Caki2 (cell line): ENCODE measurements at places on chromosomes 6 and 20. TPM values are rescaled to one million over a fixed set of nuclear protein-coding genes. Genes with fewer than 3 reads are reported as not detected.

- no peak for DNase-seq
Measured at GRCh38 chr6:141265756-141266623, 866.7 kb upstream of the GJE1 start.

- no peak for DNase-seq
Measured at GRCh38 chr6:72930556-72931132, 294.7 kb downstream of the KHDC1L start.

DNA sequence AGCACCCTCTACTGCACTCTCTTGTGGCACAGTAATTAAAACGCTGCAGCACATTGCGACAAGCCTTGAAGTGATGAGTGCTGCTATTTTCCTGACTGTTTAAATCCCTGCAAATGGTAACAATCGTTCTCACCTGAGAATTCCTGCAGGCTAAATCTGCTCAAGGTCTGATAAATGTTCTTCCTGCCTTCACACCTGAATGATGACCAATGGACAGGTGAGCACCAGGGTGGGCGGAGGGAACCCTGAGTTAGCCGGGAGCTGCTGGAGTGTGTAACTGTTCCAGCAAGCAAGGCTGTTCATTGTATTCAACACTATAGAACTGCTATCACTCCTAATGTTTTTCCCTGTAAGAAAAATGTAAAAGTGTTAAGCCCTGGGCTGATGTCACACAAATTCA lies 4.0 kb downstream of the DACT2 start:
- DNase-seq: no peak

DNA sequence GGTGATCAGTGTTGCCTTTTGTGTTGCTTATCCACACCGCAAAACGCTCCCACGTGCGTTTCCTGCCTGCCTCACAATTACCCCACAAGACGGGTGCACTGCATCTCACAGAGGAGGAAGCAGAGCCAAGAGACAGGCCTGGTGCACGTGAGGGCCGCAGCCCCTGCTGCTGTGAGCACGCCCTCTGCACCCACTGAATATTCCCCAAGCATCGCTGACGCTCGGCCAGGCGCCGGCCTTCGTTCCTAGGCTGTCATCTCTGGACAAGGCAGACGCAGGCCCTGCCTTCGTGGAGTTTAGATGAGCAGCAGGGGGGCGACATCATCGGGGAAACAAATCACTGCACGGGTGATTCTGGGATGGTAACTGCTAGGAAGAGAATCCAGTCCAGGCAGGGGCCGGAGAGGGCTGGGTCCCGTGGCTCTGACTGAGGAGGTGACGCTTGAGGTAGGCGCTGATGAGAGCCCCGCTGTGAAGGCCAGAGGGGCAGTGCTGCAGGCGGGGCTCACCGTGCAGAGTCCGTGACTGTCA lies 162.4 kb upstream of the QKI start:
- DNase-seq: no peak

Gene CGA
- not detected in 2 replicates for total RNA-seq

- no peak for DNase-seq
Measured at GRCh38 chr20:24017458-24017755, 28.8 kb upstream of the GGTLC1 start.

- no peak for DNase-seq
Measured at GRCh38 chr6:155050311-155050710, 55.2 kb downstream of the TIAM2 start.

Gene KCNB1
- not detected in 2 replicates for total RNA-seq

DNA sequence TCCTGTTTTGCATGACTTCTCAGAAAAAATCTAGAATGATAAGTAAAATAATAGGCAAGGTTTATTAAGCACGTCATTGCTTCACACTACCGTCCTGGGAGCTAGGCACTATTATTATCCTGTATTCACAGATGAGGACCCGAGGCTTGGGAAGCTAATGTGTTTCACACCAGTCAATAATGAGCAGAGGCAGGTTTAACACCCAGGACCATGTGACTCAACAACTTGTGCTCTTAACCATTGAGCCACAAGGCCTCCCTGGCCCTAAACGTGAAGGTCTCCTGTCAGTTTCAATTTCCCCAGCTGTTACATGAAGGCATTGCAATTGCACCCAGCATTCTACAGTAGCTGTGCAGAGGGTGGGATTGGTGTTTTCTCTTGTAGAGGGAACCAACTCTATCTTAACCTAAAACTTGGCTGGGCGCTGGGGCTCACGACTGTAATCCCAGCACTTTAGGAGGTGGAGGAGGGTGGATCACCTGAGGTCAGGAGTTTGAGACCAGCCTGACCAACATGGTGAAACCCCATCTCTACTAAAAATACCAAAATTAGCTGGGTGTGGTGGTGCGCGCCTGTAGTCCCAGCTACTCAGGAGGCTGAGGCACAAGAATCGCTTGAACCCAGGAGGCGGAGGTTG lies 191.2 kb downstream of the BCAS1 start:
- DNase-seq: no peak

GRCh38 chr6:154164397-154164796 lies 125.4 kb downstream of the OPRM1 start:
- peak; percentile 33 for DNase-seq

GRCh38 chr6:111803804-111804203 lies 69.4 kb downstream of the FYN start:
- DNase-seq: no peak

- DNase-seq: peak; percentile 37
Measured at GRCh38 chr20:46206025-46206424, 87.9 kb downstream of the CD40 start.

DNA sequence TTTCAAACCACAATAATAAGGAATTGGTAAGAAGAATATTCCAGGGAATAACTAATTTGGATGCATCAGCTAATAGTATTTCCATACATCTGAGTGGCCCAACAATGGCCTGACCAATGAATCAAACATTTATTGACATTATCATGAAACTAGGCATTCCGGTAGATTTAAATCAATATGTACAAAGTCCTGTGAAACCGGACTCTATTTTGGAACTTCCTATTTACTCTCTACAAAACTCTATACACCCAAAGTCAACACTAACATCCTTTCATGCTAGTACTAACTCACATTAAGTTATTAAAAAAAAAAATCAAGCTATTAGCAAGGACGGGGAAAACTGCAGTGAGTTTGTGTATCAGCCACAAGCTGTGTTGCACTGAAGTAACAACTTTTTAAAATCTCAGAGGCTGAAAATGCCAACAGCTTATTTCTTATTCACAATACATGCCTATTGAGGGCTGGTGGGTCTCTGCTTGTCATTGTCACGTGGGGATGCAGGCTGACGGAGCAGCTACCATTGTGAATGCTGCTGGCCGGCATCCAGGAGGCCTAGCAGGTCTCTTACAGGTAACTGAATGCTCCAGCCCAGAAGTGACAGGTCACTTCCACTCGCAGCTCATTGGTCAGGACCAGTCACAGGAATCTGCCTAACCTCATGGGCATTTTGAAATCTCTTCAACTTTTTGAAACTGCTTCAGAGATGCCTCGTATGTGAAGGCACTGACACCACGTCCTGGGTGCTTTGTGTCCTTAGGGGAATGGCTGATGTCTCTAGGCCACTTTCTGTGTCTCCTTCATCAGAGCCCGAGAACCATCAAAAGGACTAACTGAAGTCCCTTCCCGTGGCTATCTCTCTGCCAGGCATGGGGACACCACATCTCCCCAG lies 76.3 kb downstream of the SLC22A23 start:
- DNase-seq: no peak

Gene SLC52A3
- total RNA-seq: 3.6 and 6.5 TPM in 2 replicates
